Suprapubic skin (tissue), 4 donors: ENCODE measurements at places on chromosomes 12 and 14.

- no peak overlapping the region for H3K27ac ChIP-seq
- H3K4me1 ChIP-seq: peaks cover 12% of the 10 kb centered on the region
- H3K27me3 ChIP-seq: no peaks in the 10 kb centered on the region
- H3K36me3 ChIP-seq: no peaks in the 10 kb centered on the region
- DNase-seq: no peak
- no peak overlapping the region for H3K4me3 ChIP-seq
Measured at GRCh38 chr14:103144085-103144484, 20.8 kb downstream of the TNFAIP2 start.

- no peak for DNase-seq
- H3K27ac ChIP-seq: no peak overlapping the region
- no peaks in the 10 kb centered on the region for H3K4me1 ChIP-seq
- no peak overlapping the region for H3K4me3 ChIP-seq
Measured at GRCh38 chr12:74483057-74483456, 54.6 kb upstream of the ATXN7L3B start.

GRCh38 chr14:86613786-86614185, 1083.8 kb downstream of the FLRT2 start:
- no peak for DNase-seq
- no peaks in the 10 kb centered on the region for H3K27me3 ChIP-seq
- no peak overlapping the region for H3K4me3 ChIP-seq
- H3K36me3 ChIP-seq: no peaks in the 10 kb centered on the region
- H3K27ac ChIP-seq: no peak overlapping the region

DNA sequence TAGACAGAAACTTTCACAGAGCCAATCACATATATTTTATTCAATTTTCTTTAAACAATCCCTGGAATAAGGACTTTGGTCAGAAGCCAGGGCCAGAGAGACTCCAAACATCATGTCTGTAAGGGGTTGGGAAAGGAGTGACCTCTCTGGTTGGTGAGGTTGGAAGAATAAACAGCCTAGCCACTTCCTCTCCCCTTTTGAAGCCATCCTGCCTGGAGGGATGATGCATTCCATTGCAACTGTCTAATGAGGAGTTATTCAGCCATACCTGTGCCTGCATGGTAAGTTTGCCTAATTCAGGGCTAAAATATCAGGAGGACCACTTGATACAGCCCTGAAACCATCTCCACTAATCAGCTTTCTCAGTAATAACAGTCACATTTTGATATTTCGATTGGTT, 299.8 kb downstream of the KCNH5 start:
- no peak overlapping the region for H3K27ac ChIP-seq
- no peaks in the 10 kb centered on the region for H3K36me3 ChIP-seq
- no peaks in the 10 kb centered on the region for H3K4me1 ChIP-seq
- no peak overlapping the region for H3K4me3 ChIP-seq
- DNase-seq: no peak

- peaks cover 27% of the 10 kb centered on the region for H3K4me1 ChIP-seq
- H3K27ac ChIP-seq: no peak overlapping the region
- H3K27me3 ChIP-seq: no peaks in the 10 kb centered on the region
- H3K36me3 ChIP-seq: peaks cover 51% of the 10 kb centered on the region
- no peak overlapping the region for H3K4me3 ChIP-seq
- no peak for DNase-seq
Measured at GRCh38 chr12:111780166-111780565, 13.4 kb downstream of the ALDH2 start.

GRCh38 chr12:18158774-18159557, 69.0 kb upstream of the RERGL start:
- H3K27me3 ChIP-seq: no peaks in the 10 kb centered on the region
- DNase-seq: no peak
- H3K27ac ChIP-seq: no peak overlapping the region

DNA sequence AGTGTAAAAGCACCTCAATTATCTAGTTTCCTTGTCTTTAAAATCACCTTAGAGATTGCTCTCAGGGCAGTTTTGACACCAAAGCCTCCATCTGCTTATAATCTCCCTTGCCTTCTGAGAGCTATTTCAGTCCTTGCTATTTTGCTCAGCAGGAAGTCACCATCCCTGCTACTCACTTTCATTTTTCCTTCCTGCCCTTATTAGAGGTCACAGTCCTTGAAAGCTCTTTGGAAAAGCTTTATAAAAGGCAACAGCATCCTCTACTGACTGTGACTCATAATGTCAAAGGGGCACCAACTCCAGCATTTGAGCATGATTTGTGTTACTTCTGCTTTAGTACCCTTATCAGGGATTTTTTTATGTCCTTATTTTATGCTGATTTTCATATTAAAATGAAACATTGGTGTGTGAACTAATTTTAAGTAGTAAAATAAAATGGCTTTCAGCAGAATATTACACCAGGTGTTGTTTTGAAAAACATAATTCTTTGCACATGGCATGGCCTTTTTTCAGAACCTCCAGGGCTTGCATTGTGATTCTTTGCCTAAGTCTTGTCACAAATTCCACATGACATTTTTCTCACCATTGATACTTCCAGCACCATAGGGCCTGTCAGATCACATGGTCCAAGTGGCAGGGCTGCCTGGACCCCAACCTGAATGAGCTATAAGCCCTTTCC, 213.0 kb downstream of the ADAMTS20 start:
- H3K4me1 ChIP-seq: peaks cover 7% of the 10 kb centered on the region
- H3K4me3 ChIP-seq: no peak overlapping the region
- H3K36me3 ChIP-seq: no peaks in the 10 kb centered on the region
- no peak for DNase-seq
- no peak overlapping the region for H3K27ac ChIP-seq
- no peaks in the 10 kb centered on the region for H3K27me3 ChIP-seq
